ENCODE measurements at places on chromosomes 3 and 15.
A peak's percentile ranks its signal among the peaks of the same experiment; 100 is the strongest.

DNA sequence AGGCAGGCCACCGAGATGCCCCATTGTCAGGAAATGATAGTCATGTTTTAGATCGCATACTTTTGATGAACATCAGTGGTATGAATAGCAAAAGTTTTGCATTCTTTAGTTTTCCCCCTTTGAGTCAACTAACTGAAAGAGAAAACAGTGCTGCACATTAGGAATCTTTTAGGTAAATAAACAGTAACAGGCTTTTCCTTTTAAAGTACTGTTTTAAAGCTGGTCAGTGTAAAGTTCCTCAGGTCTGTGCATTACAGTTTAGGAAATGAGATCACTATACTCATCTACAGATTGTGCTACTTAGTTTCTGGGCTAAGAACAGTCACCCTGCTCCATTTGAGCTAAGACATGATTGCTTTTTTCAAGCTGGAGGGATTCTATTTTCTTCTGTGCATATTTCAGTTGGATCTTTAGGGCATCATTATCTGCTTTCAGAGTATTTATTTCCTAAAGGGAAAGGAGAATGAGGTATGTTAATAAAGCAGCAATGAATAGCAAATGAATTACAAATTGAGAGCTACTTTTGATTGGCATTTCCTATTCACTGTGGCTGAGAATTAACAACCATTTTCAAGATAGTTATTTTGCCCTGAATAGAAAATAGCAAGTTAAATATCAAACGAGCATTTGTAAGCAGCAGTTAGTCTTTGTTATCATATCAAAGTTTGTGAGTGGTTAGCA is 36.5 kb downstream of the FAM98B start:
- DNase-seq = peak; percentile 59

DNA sequence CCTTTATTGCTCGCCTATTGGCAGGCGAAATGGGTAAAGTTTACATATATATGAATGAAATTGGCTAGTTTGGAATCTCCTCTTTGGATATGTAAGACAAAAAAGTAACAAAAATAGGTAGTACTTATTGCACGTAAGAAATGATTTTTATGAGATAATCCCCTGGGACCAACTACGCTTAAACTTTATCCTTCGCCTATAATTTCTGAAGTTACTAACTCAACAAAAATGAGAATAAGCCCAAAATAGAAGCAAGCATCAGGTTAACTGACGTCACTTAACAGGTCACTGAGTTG is 438 bp upstream of the SLC49A4 start:
- DNase-seq = no peak

DNA sequence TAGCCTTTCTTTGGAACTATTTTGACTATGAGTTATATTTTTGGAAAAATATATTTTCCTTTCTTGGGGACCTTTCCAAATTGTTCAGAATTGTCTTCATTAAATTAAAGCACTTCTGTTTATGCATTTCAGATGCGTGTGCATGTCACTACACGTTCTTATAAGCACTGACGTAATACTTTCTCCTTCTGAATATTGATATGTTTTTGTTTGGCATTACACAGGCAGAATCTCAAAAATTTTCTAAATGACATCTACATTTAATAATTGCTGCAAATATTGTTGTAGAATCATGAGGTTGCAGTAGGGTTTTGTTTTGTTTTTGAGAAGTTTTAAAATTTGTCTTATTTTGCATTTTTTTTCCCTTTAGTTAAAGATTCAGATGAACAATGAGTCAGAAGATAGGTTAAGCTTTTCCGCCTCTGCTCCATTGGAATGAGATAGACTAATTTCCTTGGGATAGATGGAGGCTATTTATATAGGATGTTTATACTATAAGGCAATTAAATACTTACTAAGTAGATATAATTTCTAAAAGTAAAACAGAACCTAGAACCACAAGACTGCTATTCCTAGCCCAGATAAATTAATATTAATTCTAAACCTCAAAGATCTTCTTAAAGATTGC is 110.8 kb downstream of the MBNL1 start:
- DNase-seq = no peak

DNA sequence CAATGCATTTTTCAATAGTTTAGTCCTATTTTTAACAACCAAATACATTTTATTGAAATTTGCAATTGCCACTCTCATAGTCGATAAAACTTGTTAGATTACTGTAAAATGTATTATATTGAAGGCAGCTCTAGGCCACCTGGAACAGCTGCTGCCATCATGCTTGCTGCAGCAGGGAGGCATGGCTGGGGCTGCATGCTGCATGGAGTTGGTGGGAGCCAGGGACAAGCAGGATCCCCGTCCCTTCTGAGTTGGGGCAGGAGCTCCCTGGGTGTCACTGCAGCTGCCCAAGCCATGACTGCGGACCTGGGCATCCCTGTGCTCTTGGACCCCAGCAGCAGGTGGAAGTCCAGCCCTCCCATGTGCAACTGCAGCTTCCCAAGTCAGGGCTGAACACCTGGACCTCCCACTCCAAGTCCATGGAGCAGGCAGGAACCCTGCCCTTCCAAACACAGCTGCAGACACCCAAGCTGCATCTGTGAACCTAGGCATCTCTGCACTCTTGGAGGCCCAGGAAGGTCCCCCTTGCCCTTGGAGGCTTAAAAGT is 742.0 kb downstream of the ZBBX start:
- DNase-seq = no peak

DNA sequence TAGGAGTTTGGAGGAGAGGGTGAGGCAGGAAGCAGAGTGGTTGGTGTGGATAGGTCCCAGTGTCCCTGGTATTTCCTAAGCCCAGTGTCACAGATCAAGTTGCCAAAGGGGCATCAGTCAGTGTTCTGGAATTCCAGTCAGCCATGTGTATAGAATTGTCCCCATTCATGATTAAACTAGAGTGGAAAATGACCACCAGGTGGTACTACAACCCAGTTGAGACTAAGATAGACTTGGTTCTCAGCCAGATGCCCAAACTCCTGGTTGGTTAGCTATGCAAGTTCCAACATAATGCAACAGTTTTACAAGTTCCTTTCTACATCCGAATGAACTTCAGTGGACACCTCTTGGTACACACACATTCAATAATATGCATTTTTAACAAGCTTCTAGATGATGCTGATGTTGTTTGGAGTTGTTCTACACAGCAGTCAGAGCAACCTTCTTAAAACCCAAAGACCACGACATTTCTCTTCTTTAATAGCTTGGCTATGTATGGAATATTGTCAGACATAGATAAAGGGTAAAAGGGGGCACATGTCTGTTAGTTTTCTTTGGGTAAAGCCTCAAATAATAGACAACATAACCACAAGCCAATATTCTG is 8.4 kb upstream of the ATR start:
- peak; percentile 85 for DNase-seq

GRCh38 chr15:64621056-64621455 is 154.3 kb downstream of the RBPMS2 start:
- DNase-seq = no peak

GRCh38 chr3:172751175-172751704 is 714 bp downstream of the ECT2 start:
- peak; percentile 35 for DNase-seq

DNA sequence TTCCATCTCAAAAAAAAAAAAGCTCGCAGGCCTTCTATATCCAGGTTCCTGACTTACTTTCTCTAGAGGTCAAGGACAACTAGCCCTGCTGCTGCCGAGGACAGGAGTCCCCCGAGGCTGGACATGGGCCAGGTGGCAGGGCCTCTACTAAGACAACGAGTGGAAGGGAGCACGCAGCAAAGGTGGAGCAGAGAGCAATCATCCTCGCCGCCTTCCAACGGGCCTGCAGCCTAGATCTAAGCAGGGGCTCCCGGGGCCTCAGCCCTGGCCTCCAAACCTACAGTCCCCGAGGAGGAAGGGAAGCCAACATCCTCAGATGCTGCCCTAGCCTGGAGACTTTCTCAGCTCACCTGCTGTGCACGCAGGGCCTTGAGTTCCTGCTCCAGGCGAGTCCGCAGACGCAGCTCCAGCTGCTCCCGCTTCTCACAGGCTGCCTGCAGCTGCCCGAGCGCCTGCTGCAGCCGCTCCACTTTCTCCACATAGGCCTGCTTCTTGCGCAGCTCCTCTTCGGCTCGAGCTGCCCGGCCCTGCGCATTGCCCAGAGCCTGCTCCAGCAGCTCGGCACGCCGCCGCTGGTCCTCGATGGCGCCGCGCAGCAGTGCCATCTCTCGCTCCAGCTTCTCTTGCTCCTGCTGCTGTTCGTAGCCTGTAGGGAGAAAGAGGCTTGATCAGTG is 12.9 kb downstream of the AMOTL2 start:
- DNase-seq = no peak

GRCh38 chr15:86905625-86906256 is 826.1 kb downstream of the AGBL1 start:
- no peak for DNase-seq
